ENCODE measurements at places on chromosomes 3 and 15.

DNA sequence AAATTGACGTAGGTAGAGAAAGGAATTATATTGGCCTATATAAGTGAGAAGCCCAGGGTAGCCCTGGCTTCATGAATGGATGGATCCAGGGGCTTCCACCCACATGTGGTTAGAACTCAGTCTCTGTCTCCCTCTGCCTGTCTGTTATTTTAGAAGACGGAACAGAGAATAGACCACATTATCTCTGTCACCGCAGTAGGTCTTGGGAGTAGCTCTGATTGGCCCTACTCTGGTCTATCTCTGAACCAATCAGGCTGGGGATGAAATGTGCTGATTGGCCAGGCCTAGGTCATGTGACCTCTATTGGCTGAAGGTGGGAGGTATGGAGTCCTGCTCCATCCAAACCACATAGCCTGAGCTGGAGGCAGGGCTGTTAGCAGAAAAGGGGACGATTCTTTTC, 143.0 kb upstream of the PRR23C start:
- DNase-seq = no peak

DNA sequence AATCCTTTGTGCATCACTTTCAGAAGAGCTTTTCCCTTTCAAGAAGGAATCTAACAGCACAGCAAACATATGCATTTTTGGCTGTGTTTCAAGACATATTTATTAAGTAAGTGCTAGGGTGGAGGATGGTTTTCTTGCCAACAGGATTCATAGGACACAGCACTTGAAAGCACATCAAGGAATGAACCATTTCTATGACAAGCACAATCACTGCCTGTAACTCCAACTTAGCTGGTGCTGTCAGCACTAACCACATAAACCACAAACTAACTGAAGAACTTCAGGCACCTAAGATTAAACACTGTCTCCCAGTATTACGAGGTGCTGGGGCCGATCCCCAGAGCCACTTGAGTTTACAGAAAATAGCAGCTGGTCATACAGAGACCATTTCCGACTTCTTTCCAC, 35.4 kb upstream of the SPRED1 start:
- peak; percentile 44 for DNase-seq

DNA sequence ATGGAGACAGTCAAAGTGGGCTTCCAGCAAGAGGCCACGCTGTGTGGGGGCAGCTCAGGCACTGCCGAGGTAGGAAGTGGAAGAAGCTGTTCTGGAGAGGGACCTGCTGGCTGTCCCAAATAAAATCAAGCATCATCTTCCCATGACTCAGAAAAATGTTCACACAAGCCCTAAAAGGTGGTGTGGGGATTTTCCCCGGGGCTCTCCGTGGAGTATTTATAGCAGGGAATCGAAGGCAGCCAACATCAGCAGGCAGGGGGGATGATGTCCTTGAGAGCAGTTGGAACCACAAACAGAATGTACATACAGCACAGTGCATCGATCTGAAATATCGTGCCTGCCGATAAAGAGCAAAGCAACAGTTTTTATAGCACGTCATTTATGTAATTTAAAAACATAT, 27.6 kb downstream of the PRR23E start:
- no peak for DNase-seq

DNA sequence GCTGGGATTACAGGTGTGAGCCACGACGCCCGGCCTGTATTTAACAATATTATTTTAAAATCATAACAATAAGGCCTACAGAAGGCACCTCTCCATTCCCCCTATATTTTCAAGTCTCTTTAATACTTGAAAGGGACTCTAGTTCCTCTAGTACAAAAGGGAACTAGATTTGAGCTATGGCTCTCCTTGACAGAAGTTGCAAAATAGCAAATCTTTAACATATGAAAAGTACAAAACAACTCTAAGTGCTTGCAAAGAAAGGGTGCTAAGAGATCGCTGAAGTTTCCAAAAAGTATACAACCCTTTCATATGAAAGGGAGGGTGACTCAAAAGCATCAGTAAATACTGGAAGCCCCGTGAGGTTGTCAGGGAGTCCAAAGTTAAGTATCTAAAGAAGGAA, 23.8 kb downstream of the AP3S2 start:
- DNase-seq = no peak

GRCh38 chr3:100278910-100279309, 18.1 kb downstream of the TBC1D23 start:
- no peak for DNase-seq

DNA sequence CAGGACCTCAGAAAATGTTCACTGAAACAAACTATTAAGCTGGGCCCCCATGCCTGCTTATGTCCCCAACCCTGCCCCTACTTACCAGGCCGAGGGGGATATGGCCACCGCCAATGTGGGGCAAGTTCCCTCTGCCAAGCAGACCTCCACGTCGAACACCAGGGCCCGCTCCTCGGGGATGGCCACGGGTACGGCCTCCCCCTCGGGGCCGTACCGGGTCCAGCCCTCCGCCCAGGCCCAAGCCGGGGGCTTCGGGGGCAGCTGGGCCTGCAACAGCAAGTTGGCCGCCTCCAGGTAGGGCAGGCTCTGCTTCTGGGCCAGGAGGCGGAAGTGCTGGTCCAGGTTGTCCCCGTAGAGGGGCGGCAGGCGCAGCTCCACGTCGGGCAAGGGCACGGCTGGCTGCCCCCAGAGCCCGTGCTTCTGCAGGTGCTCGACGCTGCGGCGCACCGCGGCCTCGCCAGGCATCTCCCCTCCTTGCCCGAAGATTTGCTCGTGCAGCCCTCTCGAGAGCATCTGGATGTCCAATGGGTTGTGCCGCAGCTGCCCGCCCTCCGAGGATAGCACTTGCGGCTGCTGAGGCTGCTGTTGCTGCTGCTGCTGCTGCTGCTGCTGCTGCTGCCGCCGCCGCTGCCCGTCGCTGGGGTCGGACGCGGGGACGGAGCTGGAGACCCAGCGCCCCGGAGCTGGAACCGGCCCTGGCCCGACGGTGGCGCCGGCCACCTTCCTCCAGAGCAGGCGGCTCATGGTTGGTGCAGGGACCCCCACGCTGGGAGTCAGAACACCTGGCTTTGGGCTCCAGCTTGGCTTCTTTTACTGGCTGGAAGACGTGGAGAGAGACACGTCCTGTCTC, 1.4 kb downstream of the POLG start:
- no peak for DNase-seq

DNA sequence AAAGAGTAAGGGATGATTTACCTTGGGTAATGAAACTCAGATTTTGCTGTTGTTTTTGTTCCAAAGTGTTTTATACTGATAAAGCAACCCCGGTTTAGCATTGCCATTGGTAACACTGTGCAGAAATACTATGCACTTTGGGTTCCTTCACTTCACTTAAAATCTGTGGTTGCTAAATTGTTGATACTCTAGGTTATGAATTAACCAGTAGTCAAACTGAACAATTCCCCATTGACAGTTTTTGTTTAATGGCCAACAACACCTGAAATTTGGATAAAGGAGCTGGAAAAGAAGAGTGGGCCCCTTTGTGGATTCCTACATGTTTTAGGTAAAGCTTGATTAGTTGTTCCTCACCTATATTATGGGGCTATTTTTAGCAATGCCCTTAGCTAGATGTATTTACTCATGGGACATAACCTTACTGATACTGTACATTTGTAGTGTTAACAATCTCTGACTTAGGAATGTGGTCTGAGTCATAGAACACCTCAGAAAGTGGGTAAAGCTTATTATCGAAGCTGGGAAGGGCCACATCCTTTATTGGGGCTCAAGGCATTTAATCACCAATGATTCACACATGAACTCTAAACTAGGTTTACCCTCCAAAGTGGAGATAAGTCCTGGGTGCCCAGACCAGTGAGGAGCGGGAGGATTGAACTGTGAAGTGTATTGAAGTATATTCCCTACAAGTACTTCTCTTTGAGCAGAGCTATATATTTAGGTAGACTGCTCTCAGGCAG, 29.5 kb upstream of the THRB start:
- DNase-seq = no peak

GRCh38 chr3:142866841-142867631, 21.8 kb downstream of the PCOLCE2 start:
- DNase-seq = no peak

DNA sequence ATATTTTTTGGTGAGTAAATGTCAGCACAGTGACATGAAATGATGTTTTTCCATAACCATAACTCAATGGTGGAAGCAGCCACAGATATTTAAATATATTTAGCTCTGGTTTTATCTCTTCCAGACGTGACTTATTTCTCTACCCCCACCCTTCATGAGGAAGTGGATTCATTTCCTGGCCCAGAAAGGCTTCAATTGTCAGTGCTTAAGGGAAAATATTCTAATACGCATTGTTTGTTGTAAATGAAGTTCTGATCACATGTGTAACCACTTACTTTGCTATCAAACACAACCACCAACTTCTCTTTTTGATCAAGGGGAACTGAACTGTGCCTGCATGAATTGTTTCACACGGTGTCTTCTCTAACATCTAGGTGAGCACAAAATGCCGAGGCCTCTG, 14.0 kb downstream of the CLDN16 start:
- DNase-seq = no peak

DNA sequence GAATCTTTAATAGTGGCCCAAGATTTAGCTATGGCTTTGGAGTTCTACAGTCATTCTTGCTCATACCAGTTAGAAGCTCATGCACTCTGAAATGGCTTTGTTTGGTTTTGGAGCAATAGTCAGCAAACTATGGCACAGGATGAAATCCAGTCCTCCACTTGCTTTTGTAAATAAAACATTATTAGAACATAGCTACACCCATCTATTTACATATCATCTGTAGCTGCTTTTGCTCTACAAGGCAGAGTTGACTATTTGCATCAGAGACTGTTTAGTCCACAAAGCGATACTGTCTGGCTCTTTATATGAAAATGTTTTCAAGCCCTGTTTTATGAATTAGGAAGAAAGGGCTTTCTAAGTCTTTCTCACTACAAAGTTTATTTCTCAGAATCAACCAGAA, 716.9 kb downstream of the AGBL1 start:
- DNase-seq = no peak

- no peak for DNase-seq
Measured at GRCh38 chr15:88790486-88790885, 12.8 kb upstream of the ACAN start.

GRCh38 chr3:13324835-13325501, 95.2 kb downstream of the NUP210 start:
- no peak for DNase-seq

- DNase-seq = no peak
Measured at GRCh38 chr15:67945951-67946700, 106.3 kb upstream of the RNU6-1 start.

GRCh38 chr3:53842436-53843194, 3.6 kb downstream of the CHDH start:
- no peak for DNase-seq

- DNase-seq = no peak
Measured at GRCh38 chr15:99651023-99651807, 82.0 kb downstream of the LYSMD4 start.

DNA sequence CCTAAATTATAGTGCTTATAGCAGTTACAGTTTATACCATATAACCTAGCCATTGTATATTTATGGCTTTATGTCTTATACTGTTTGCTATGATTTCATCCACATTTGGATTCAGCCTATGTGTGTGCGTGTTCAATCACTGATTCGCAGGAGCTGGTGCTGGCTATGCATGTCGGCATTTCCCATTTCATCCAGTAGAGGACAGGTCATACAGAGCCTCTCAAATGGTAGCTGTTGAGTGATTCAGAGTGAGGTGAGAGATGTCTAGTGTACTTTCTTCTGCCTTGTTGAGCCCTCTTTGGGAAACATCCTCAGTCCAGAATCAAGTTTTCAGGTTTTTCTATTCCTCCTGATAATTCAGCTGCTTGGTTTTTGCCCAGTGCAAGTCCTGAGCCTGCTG, 76.1 kb downstream of the FRMD4B start:
- DNase-seq = peak; percentile 15

- no peak for DNase-seq
Measured at GRCh38 chr3:64342940-64343688, 117.8 kb upstream of the PRICKLE2 start.

GRCh38 chr3:15497964-15498363, 23.5 kb downstream of the COLQ start:
- no peak for DNase-seq

DNA sequence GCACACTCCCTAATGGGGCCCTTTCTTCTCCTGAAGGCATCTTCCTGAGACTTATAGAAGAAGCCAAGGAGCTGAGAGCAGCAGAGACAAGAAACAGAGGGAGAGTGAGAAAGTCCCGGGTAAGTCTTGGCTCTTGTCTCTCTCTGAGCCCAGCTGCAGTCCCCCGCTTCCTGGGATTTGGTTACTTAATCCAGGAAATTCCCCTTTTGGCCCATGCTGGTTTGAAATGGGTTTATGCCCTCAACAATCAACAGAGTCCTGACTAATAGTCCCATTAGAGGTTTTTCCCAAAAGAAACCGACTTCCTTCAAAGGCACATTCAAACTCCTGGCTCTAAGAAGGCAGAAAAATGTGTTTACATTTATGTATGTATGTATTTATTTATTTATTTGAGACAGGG, 22.0 kb downstream of the TMEM158 start:
- no peak for DNase-seq

DNA sequence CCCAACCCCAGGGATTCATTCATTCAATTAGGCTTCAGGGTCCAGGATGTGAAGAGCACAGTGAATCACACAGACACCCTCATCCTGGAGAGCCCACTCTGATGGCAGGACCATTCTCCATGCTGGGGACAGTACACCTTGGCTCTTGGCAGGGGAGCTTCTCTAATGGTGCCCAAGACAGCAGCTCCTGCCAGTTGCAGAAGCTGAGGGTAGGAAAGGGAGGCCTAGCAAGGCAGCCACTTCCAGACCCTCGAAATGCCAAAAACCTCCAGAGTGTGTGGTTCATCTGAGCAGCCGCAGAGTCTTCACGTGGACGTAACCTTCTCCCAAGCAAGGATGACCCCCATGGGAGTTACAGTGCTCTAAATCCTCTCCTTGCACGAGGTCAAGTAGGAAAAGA, 186.2 kb downstream of the XXYLT1 start:
- DNase-seq = no peak

DNA sequence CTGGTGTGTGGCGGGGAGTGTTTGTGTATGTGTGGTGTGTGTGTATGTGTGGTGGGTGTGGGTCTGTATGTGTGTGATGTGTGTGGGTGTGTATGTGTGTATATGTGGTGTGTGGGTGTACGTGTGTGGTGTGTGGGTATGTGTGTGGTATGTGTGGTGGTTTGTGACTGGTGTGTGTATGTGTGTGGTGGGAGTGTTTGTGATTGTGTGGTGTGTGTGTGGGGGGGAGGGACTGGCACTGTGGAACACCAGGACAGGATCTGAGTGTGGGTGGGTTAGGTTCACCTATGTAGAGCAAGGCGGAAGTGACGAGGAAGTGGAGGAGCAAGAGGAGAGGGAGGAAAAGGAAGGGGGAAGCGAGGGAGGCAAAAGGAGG, 510.8 kb downstream of the SHQ1 start:
- DNase-seq = no peak
